Activated naive CD4-positive, alpha-beta T cell treated with anti-CD3 and anti-CD28 coated beads, Interleukin-2, amount 10 ng/mL, durations not matched to agents 7 days and 5 days (primary cell): ENCODE measurements at places on chromosomes 4 and X.

DNA sequence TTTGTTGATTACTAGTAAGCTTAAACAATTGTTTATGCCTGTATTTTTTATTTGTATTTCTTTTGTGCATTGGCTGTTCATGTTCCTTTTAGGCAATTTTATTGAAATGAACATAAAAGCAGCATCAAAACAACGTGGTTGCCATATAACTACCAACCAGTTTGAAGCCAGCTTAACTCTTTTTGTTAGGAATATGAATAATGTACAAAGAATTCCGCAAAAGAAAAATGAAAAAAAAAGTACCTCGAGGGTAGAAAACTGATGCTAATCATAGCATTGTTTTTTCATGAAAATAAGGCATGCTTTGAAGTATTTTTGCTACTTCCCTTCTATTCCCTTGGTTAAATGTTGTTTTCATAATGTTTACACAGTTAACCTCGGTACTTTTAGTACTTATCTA lies 1024.0 kb upstream of the SLIT2 start:
- DNase-seq = no peak

- DNase-seq = no peak
Observed at GRCh38 chr4:181475781-181476507, 767.3 kb upstream of the TENM3 start.

DNA sequence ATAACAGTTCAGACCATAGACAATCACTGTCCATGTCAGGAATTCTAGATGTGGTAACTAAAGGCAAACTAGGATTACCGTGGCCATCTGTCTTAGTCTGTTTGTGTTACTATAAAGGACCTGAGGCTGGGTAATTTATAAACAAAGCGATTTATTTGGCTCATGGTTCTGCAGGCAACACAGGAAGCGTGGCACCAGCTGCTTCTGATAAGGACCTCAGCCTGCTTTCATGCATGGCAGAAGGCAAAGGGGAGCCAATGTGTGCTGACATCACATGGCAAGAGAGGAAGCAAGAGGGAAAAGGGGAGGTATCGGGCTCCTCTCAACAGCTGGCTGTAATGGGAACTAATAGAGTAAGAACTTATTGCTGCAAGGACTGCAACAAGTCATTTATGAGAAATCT lies 376.7 kb downstream of the GPM6A start:
- DNase-seq = no peak

DNA sequence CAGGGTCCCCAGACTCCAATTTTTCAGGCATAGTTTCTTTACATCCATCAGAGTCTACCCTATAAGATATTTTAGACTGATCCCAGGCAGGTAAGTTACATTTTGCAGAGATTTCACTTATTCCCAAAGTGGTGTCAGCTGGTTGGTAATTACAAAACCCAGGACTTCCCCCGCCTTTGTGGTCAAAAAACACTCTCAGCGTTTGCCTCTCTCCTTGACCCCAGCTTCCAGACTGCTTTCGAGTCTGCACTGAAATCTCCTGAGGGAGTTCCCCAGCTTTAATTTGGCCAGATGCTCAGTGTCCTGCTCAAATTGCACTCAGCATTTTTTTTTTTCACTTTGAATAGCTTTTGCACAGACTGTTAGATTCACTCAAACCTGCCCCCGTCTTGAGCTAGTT lies 11.2 kb upstream of the AMOT start:
- no peak for DNase-seq

- no peak for DNase-seq
Observed at GRCh38 chrX:2550328-2551020, 49.7 kb upstream of the DHRSX start.

GRCh38 chr4:84495794-84496261 lies 3.3 kb downstream of the NKX6-1 start:
- DNase-seq = no peak

GRCh38 chr4:48329976-48330375 lies 11.4 kb upstream of the SLAIN2 start:
- no peak for DNase-seq

DNA sequence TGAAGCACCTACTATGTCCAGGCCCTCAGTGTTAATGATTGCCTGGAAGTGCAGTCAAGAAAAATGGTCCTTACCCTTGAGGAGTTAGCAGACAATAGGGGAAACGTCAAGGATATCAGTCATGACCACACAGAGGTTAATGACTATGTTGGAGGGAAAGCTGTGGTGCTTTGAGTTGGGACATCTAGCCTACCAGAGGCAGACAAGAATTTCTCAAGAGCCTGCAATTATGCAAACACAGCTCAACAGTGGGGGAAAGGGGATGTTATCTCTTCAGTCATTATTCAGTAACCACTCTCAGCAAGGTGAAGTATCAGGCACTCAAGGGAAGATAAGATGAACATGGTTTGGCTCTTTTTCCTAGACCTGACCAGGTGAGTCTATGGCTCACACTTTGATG lies 7.0 kb upstream of the FGFBP1 start:
- DNase-seq = no peak
